Stimulated activated CD4-positive, alpha-beta T cell treated with anti-CD3 and anti-CD28 coated beads, Interleukin-4, amount 100 ng/mL, for 24 hours (primary cell): ENCODE measurements at places on chromosomes 2 and 18.

DNA sequence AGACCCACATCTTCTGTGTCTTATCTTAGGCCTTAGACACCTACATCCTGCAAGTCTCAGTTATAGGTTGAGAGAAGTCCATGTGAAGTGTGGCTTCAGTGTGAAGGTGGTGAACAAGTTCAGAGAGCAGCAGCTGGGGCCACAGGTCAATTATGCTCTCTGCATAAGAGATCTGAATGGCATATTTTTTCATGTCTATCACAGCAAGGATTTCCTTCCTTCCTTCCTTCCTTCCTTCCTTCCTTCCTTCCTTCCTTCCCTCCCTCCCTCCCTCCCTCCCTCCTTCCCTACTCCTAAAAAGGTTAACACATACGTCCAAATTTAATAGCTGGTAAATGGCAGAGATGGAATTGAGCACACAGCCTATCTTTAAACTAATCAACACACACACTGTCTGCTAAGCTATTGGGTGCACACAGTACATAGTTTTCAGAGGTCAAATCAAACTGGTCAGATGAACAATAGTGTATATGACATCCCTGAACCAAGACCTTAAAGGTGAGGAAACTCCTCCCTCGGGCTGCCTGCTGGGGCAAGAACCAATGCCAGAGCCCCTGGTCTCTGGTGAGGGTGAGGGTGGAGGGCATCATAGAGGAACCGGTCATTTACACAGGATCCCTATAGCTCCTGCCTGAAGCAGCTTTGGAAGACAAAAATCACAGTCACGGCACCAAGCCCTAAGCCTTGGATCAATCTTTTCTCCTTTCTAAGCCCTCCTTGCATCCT is 240.9 kb downstream of the ICOS start:
- DNase-seq: no peak

GRCh38 chr2:204452464-204453023 is 92.7 kb upstream of the PARD3B start:
- no peak for DNase-seq

- no peak for DNase-seq
Observed at GRCh38 chr2:47056868-47057686, 98.0 kb downstream of the STPG4 start.

GRCh38 chr2:29367986-29368658 is 252.9 kb downstream of the CLIP4 start:
- DNase-seq: no peak

- DNase-seq: no peak
Observed at GRCh38 chr18:67845035-67845434, 328.5 kb upstream of the DSEL start.

GRCh38 chr2:177334940-177335543 is 57.5 kb upstream of the AGPS start:
- peak; percentile 21 for DNase-seq

DNA sequence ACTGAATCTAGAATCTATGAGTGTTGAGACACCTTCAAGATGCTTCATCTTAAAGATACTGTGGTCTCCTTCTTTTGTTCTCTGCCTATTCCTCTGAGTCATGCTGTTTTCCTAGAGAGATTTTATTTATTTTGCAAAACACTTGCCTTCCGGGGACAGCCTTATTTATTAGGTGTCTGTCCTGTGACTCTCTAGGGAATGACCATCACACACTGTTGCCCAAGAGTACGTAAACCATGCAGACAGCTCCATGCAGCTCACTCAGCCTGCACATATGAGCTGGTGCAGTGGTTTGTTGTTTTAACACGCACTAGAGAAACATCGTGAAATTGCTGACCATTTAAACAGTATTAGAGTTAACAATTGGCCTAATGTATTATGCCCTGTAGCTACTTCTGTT is 12.4 kb upstream of the ADCYAP1 start:
- DNase-seq: no peak

GRCh38 chr18:48388478-48388877 is 20.7 kb downstream of the ZBTB7C start:
- DNase-seq: no peak

DNA sequence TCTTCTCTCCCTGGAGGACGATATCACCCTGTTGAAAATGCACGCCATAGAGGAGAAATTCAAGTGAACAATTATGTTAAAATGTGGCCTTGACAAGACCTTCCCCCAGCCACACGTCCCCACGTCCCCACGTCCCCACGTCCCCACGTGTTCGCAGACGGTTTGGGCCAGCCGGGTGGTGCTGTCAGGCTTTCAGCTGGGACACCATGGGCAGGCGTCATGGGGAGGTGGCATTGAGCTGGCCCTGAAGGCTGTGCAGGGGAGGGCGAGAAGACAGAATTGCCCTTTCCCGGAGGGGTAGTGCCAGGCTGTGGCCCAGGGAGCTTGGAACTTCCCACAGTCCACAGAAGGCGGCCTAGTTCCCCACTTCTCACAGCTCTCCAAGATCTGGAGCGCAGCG is 240.7 kb upstream of the RAB6C start:
- DNase-seq: no peak

DNA sequence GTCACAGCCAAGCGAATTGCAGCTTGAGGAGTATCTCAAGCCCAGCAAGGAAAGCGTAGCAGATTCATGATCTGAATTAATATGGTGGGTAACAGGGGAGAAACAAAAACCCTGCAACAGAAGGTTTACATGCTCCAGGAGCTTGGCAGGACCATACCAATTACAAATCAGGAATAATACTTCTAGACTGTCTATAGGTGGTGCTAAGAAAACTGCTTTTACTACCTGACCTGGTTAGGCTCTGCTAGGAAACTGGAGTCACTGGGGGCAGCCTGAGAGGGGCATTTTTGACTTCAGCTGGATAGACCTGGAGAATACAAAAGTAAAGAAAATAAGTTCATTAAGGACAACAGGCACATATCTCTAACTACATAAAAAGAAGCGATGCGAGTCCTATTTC is 24.6 kb upstream of the SPOPL start:
- no peak for DNase-seq

DNA sequence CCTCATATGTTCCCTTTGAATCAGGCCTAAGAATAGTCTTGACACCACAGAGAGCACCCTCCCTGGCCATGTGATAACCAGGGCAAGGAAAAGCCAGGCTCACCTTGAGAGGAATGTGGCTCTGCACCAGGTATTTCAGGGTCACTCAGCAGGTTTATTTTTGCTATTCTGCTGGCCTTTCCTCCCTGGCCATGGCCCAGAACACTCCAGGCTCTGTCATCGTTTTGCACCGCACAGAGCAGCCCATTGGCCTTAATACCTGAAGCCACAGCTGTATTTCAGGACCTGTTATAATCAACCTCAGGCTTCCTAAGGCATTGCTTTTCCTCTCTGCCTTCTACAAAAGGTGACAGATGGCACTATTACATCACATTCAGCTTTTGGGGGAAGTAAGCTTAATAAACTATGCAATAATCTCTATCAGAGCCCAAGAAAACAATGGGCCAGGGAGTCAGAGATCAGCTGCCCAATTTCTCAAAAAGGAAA is 668.3 kb downstream of the IRS1 start:
- DNase-seq: no peak

- no peak for DNase-seq
Observed at GRCh38 chr2:195360242-195360641, 296.8 kb upstream of the SLC39A10 start.

DNA sequence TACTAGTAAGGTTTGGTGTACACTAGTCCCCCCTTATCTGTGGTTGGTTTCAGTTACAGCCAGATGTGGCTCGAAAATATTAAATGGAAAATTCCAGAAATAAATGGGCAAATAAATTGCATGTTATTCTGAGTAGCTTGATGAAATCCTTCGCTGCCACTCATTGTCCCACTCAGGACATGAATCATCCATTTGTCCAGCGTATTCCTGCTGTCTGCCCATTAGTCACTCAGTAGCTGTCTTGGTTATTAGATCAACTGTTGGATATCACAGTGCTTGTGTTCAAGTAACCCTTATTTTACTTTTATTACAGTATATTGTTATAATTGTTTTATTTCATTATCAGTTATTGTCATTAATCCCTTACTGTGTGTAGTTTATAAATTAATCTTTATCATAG is 21.7 kb downstream of the ZDBF2 start:
- no peak for DNase-seq

GRCh38 chr18:77133051-77133834 is 660 bp upstream of the MBP start:
- no peak for DNase-seq

GRCh38 chr2:19198381-19198780 is 160.0 kb downstream of the OSR1 start:
- DNase-seq: no peak

DNA sequence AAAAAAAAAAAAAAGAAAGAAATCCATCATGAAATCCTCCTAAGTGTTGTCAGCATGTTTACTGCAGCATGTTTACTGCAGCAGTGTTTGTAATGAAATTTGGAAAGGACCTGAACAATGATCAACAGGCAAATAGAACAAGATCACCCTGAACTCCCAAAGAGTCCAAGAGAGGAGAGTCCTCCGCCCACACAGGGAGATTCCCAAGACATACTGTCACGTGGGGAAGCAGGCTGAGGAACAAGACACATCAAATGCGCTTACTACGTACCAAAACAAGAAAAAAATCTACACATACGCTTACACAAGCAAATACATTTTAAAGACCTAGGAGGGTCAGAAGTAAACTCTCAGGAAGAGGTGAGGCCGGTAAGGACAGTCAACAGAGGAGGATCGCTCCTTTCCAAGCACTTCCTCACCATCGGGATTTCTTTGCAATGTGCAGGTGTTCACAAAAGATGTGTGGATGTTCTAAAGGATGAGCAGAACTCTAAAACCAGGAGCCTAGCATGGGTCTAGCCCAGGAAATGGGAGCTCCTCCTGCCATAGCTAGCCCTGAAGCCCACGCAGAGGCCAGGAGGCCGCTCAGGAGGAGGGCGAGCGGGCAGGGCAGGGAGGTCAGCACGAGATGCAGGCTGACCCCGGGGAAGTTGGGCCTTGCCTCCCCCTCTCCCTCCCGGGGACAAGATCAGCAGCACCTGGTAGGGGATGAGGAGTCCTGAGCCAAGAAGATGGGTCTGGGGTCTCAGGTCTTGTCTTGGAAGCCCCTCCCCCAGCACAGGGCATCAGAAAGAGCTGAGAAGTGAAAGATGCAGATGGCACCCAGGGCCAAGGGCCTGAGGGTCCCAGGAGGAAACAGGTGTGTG is 66.4 kb downstream of the ZNF516 start:
- DNase-seq: no peak

DNA sequence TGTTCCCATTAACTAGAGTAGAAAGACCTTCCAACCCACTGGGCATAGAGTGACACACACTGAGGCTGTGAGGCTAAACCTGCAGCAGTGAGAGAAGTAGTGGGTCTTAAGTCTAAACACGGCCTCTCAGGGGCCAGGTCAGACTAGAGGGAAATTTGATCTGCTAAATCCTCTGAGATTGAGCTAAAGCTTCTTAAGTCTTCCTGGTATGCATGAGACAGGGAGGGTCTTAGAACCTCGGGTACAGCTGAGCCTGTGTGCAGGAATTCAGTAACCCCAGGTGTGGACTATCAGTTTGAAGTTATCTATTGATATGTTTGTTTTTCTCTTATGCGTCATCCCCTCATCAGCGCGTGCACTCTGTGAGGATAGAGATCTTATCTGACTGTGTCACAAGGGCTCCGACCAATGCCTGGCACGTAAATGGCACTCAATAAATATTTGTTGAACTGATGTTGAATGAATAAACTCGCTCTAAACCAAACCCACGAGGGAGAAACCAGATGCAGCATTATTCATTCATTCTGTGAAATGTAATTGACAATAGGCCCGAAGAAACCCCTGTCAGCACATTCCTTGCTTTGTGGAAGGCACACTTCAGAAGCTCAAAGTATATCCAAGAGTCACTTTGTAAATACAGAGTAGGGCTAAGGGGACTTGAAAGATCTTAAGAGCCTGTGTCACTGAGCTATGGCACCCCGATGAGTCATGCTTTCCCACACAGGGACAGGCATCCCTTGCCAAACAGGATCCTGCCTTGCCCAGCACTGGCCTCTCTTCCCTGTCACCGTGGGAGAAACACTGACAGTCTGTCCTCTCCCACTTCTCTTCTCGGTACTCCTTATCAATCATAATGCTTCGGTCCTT is 21.7 kb upstream of the RAB10 start:
- DNase-seq: no peak

DNA sequence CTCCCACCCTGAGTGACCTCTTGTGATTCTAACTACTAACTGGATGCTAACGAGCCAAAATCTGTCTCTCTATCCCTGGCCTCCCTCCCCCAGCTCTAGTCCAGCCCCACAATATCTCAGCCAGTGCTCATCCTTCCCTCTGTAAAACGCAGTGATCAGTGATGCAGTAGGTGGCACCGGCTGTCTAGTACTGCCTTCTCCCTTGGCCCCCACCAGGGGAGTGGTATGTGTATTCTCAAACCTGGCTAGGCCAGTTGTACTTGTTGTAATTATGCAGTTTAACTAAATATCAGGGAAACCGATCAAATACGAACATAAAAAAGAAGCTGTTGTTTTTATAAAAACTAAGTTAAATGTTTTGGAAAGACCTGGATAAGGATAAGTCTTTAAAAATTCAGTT is 113.2 kb upstream of the ALPP start:
- DNase-seq: no peak

DNA sequence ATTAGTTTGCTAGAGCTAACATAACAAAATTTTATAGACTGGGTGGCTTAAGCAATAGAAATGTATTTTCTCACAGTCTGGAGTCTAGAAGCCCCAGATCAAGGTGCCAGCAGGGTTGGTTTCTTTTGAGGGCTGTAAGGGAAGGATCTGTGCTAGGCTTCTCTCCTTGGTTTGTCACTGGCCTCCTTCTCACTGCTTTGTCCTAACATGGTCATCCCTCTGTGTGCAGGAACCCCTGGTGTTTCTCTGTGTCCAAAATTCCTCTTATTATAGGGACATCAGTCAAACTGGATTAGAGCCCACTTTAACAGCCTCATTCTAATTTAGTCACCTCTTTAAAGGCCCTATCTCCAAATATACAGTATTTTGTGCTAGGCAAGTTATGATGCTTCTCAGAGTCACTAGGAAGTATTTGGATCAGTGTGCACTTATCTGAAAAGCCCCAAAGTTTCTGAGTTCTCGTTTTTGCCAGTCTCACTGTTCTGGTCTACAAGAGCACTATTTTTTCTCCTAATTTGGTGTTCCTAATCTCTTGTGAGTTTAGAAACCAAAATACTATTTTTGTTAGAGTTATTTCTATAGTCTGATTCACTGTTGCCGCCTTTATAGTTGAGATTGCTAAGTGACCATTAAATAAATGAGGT is 29.0 kb downstream of the ZC3H6 start:
- no peak for DNase-seq

GRCh38 chr2:30230497-30231211 is 680 bp upstream of the LBH start:
- peak; percentile 30 for DNase-seq
